Esophagus mucosa (tissue), 1 donor: ENCODE measurements at places on chromosomes 2 and 18. TPM values are rescaled to one million over a fixed set of nuclear protein-coding genes. Genes with fewer than 3 reads are reported as not detected.

DNA sequence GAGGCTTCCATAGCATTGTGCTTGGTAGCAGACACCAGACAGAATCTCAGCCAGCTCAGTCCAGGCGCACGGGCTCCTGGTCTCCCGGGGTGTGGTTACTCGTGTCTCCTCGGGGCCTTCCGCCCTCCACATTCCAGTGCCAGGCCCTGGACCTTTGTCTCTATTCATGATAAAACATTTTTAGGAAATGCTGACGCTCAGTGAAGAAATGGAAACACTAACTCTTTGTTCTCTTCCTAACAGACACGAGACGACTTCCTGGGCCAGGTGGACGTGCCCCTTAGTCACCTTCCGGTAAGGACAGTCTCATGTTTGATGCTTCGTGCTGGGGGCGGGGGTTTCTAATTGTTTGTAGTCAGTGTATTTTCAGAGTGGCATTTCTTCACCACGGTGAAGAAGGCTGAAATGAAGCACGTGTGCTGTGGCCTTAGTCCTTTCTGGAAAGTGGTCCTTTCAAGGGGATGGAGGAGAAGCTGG is 271.8 kb downstream of the NEDD4L start:
- ATAC-seq: peak; percentile 27

- ATAC-seq: no peak
Measured at GRCh38 chr2:144162652-144163051, 357.3 kb downstream of the ZEB2 start.

DNA sequence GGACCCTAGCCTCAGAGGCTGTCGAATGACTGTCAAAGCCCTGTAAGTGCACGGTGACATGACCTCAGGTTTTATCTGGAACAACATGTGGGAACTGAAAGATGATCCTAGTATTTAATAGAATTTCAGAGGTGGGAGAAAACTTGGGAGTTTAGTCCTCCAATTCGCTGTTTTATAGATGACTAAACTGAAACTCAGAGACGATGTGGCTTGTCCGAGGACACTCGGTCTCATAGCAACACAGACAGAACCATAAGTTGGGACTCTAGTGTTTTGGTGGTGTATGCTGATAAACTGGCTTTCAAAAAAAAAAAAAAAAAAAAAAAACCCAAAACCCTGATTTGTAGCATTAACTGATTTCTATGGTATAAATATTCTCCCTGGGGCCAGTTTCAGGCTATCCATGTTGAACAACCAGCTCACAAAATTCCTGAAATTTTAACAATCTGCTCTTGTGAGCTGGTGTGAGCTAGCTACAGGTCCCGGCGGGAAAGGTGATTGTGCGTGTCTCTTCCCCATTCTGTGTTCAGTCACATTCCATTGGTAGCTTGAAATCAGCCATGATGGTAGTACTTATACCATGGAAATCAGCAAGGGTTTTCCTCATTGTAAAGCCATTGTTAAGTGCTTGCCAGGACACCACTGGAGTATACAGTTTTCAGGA is 195.5 kb upstream of the EPAS1 start:
- ATAC-seq: no peak

- peak; percentile 85 for ATAC-seq
Measured at GRCh38 chr2:118687192-118687591, 160.3 kb downstream of the EN1 start.

- no peak for ATAC-seq
Measured at GRCh38 chr2:7480431-7480830, 563.2 kb downstream of the RNF144A start.

DNA sequence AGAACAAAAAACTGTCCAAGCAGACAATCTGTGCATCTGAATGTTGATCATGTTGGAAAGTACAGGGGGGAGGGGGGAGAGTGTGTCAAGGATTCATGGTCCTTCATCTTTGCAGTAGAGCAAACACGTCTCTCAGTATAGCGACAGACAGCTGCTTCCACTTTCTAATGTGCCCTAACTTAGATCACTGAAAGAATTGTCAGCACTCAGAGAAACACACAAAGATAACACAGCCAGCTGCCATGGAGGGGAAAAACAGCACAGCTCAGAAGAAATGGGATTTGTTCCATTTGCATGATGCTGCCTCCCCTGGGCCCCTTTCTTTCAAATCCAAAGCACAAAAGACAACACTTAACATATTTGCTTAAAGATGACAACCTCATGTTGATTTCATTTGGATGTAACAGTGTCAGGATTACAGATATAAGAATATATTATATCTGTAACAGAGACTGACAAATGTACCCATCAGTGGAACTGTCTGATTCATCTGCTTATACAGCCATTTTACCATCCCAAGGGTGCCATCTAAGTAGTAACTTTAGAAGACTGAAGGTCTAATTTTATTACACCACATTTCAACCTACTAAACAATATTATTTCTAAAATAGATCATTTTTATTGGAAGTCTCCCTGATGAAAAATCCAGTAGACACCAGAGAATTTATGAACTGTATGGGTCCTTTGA is 17.7 kb downstream of the FIGN start:
- no peak for ATAC-seq

GRCh38 chr2:117832332-117832731 is 17.8 kb downstream of the DDX18 start:
- no peak for ATAC-seq

DNA sequence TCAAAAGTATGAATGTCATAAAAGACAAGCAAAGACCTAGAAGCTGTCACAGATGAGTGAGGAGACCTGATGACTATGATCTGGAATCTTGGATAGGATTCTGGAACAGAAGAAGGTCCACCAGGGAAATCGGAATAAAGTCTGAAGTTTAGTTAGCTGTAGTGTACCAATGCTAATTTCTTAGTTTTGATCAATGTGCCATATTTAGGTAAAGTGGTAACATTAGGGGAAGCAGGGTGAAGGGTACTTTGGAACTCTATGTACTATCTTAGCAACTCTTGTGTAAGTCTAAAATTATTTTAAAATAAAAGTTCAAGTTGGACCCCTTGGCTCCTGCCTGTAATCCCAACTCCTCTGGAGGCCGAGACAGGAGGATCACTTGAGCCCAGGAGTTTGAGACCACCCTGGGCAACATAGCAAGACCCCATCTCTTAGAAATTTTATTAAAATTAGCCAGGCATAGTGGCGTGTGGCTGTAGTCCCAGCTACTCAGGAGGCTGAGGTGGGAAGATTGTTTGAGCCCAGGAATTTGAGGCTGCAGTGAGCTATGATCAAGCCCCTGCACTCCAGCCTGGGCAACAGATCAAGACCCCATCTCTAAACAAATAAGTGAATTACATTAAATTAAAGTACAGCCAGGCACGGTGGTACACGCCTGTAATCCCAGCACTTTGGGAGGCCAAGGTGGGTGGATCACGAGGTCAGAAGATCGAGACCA is 35.9 kb upstream of the EFHD1 start:
- no peak for ATAC-seq

The TMEM247 gene
- total RNA-seq: not detected

The MTIF2 gene
- total RNA-seq: 24.5 TPM

The MERTK gene
- 5.4 TPM for total RNA-seq
